ENCODE measurements at places on chromosomes 3 and 15. TPM values are rescaled to one million over a fixed set of nuclear protein-coding genes. Genes with fewer than 3 reads are reported as not detected.

The YEATS2 gene
- total RNA-seq, result 35.4 TPM

The PLA2G4D gene
- total RNA-seq, result not detected

The RAB6B gene
- total RNA-seq, result 2.0 TPM

The PLA2G4F gene
- total RNA-seq, result not detected
